ENCODE measurements at places on chromosomes 4 and X.

GRCh38 chrX:23694606-23695005, 27.3 kb downstream of the PRDX4 start:
- peak; percentile 12 for DNase-seq

DNA sequence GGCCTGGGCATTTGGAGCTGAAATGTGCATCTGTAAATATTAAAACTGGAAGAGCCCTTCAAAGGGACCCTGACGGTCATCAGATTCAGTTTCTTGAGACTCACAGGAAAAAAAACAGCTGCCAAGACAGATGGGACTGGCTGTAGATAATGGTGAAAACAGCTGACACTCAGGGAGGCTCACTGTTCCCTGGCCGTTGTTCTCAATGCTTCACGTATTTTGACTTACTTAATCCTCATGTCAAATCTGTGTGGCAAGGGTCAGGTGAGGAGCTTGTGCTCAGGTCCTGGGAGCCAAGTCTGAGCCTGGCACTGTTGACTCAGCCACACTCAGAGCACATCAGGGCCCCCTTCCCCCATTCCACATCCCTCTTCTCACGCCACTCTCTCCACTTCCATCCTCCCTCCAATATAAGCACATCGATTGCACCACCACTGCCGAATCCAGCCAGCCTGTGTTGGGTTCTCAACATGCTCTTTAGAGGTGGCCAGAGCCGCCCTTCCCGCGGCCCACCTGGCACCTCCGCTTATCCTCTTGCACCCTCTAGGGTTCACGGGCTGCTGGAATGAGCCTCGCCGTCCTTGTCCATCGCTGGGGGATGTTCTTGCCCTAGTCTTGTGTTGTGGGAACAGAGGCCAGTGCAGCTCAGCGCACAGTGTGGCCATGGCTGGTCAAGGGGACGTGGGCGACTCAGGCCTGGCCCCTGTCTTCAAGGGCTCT, 40.1 kb downstream of the EVC start:
- no peak for DNase-seq

GRCh38 chrX:139932073-139932900, 566 bp downstream of the ATP11C start:
- DNase-seq, result no peak

GRCh38 chr4:40264497-40264896, 67.7 kb downstream of the RHOH start:
- no peak for DNase-seq

GRCh38 chr4:158538911-158539310, 17.2 kb downstream of the RXFP1 start:
- DNase-seq, result no peak

GRCh38 chr4:73706811-73707210, 33.6 kb upstream of the CXCL8 start:
- DNase-seq, result no peak

- DNase-seq, result no peak
Observed at GRCh38 chr4:106929248-106929647, 106.9 kb downstream of the DKK2 start.

GRCh38 chrX:37796805-37797204, 16.9 kb downstream of the CYBB start:
- DNase-seq, result no peak

- DNase-seq, result no peak
Observed at GRCh38 chr4:165129924-165130323, 17.3 kb upstream of the TMEM192 start.

- no peak for DNase-seq
Observed at GRCh38 chr4:187212446-187213080, 488.9 kb upstream of the FAT1 start.

- no peak for DNase-seq
Observed at GRCh38 chr4:113604955-113605354, 156.6 kb downstream of the CAMK2D start.

DNA sequence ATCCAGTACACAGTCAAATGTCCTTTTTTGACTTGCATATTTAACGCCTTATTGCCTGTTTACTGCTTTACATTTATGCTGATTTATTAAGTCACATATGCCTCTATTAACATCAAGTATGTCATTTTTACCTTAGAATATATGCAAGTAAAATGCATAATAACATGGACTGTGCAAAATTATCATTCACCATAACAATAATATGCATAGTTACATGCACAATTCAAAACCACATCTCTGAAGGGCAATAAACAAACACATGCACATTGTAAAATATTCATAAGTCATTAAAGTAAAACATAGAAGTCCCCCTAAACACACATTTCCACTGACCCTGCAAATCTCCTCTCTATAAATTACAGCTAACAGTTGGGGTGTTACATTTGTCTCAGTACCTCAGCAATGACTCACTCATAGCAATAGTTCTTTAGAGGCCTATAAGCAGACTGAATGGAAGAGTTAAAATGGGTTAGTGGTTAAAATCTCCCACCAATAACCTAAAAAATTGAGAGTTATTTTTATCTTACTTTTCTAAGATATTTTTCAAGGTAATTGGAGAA, 61.1 kb downstream of the ADAMTS3 start:
- DNase-seq, result no peak

- DNase-seq, result no peak
Observed at GRCh38 chrX:150313514-150313913, 49.6 kb upstream of the MAMLD1 start.

DNA sequence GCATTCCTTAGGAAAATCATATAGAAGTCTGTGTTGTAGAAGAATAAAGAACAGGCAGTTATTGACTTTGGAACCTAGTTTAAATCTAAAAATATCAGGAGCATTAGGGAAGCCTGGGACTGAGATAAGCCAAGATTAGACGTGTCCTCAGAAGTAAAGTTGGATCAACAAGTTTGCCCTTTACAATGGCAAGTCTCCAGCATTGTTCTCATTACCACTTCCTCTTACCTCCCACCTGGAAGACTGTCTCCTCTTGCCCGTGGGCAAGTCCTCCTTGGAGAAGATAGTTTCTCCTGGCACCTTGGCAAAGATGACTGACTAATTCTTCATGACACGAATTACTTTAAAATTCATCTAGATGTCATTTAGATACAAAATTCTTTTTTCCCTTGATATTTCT, 37.8 kb downstream of the CNKSR2 start:
- no peak for DNase-seq

GRCh38 chr4:3797831-3798790, 31.9 kb downstream of the ADRA2C start:
- no peak for DNase-seq

DNA sequence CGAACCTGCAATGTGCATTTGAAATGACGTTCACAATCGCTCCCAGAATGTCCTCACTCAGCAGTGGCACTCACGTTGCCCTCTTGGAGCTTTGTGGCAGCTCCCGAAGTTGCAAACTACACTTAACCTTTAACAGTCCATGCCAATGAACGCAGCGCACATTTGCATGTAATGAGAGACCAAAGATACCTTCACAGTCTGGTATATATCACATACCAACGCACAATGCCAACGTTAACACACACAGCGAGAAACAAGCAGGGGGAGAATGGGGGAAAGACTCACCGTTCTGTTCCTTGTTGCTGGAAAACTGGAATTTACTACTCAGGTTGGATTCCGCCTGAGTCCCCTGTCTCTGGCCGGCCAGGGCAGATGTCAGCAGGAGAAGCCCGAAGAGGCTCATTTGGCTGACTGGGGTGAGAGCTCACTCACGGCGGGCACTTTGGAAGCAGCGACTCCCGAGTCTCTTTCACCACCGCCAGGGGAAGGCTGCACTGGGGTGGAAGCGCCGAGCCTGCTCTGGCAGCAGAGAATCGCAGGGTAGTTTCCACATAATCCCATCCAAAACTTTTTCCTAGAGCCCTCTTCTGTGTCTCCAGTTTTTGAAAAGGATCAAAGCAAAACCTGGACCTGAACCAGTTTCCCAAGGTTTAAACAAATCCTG, 966 bp downstream of the PDGFC start:
- DNase-seq, result peak; percentile 31

GRCh38 chr4:6916587-6917460, 7.2 kb downstream of the TBC1D14 start:
- peak; percentile 20 for DNase-seq

- DNase-seq, result no peak
Observed at GRCh38 chrX:44462850-44463249, 79.8 kb downstream of the FUNDC1 start.

- DNase-seq, result peak; percentile 2
Observed at GRCh38 chrX:120429776-120430540, 39.1 kb downstream of the LAMP2 start.

DNA sequence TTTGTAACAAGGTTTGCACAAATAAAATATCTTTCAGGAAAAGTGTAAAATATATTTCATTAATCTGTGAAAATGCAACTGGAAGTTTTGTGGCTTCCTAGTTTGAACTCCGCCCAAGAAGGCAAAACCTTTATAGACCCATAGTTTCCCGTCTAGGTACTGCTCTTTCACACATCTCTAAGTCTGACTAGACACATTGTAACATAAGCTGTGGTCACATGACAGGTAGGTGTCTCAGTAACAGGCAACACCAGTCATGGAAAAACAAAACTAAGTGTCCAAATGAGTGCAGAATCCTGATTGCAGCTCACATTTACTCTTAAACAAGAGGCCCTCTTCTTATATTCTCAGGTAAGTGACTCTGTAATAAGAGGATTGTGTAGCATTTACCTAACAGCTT, 55.6 kb downstream of the SNCA start:
- DNase-seq, result no peak

DNA sequence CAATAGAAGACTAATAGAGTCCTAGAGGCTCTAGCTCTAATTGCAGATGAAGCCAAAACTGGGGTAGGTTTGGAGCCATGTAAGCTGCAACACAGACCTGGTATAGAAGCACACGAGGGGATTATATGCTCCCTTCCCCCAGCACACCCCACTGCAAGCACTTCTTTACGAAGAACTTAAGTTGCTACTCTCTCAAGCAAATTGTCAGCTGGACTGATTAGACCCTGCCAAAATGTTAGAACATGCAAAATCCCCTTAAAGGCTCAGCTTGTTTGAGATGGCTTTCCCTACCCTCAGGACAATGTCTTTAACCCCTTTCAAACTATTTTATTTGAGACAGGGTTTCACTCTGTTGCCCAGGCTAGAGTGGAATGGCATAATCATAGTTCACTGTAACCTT, 4.7 kb upstream of the KIAA1210 start:
- DNase-seq, result no peak

DNA sequence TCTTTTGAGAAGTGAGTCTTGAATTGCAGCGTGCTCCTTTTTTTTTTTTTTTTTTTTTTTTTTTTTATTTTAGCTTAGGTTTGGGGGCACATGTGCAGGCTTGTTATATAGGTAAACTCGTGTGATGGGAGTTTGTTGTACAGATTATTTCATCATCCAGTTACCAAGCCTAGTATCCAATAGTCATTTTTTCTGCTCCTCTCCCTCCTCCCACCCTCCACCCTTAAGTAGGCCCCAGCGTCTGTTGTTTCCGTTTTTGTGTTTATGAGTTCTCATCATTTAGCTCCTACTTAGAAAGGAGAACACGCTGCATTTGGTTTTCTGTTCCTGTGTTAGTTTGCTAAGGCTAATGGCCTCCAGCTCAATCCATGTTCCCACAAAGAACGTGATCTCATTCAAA, 81.3 kb upstream of the TSPAN5 start:
- DNase-seq, result no peak

DNA sequence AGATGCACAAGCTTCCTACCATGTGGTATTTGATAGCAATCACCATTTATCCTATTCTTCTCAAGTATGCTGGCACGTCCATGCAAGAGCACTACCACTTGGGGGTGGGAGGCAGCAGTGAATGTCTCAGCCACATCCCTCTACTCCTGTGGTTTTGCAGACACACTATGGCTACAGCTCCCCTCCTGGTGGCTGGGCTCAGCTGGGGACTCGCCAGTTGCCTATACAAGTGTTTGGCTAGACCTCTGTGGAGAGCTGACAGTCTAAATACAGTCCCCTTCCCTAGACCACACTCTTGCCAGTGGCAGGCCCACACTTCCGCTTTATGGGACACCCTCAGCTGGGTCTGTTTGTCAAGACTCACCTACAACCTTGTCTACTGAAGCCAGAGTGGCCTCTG, 53.2 kb downstream of the ADGRA3 start:
- DNase-seq, result no peak

DNA sequence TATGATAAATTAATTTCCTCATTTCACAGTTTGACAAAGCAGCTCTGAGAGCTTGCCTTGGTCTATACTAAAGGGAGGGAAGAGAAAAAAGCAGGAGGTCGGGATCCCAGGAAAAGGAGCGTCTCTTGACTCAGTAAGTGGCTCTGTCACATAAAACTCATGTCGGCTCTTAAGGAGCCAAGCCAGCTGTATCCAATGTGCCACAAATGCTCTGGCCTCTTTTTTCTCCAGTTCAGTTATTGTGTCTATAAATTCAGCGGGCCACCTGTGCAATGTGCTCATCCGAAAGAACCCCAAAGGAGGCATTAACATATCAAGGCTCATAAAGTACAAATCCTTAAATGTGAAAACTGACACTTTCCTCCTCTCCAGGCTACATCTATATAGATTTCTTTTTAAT, 337.7 kb upstream of the FAM241A start:
- DNase-seq, result no peak

DNA sequence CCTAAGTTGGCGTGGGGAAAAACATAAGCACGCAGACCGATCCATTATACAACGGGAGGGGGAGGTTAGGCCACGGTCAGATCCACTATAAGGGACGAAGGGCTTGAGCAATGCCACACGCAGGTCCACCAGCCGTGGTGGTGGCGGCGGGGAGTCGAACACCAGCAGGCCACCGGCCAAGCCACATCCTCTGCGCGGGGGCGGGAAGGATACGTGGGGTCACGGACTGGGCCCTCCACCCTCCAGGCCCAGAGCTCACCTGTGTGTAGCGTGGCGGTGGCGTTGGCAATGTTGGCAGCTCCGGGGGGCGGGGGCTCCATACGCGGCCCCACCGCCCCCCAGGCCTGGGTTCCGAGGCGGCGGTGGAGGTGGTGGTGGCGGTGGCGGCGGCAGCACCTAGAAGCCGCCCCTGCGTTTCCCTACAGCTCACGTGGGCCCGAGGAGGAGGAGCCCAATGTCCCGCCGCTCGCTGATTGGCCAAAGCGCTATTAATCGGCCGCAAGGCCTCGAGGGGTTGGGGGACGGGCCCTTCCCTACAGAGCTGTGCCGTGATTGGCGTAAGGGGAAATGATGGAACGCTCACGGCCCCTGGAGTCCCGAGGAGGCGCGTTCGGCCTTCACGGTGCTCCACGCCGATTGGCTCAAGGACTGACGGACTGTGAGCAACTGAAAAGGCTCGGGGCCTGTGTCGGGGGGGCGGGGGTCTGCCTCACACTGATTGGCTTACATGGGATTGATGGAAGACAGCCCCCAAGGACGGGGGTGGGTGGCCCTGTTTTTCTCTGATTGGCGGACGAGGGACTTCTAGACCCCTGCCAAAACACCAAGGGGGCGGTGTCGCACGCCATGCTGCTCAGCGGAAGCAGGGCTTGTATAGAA, at the start of gene ELK1:
ELK1 (minus strand) TSS at position 400 of the 879 bp plus-strand sequence. CDS start 9,122 bp downstream, outside the sequence.
- DNase-seq, result peak; percentile 82

Data from NCI-H510A treated with DMSO at 0.1 percent for 48 hours (cell line).